ENCODE measurements at places on chromosomes 13 and 19.
A peak's percentile ranks its signal among the peaks of the same experiment; 100 is the strongest.

GRCh38 chr19:53365899-53366493 is 491 bp downstream of the ZNF525 start:
- DNase-seq, result no peak

DNA sequence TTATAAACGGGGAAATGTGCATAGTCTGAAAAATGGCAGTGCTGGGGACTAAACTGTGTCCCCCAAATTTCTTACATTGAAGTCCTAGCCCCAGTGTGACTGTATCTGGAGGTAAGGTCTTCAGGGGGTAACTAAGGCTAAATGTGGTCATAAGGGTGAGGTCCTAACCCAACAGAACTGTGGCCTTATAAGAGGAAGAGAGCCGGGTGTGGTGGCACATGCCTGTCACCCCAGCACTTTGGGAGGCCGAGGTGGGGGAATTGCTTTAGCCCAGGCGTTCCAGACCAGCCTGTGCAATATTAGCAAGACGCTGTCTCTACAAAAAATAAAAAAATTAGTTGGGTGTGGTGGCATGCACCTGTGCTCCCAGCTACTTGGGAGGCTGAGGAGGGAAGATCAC is 17.8 kb downstream of the PROZ start:
- peak; percentile 73 for DNase-seq

DNA sequence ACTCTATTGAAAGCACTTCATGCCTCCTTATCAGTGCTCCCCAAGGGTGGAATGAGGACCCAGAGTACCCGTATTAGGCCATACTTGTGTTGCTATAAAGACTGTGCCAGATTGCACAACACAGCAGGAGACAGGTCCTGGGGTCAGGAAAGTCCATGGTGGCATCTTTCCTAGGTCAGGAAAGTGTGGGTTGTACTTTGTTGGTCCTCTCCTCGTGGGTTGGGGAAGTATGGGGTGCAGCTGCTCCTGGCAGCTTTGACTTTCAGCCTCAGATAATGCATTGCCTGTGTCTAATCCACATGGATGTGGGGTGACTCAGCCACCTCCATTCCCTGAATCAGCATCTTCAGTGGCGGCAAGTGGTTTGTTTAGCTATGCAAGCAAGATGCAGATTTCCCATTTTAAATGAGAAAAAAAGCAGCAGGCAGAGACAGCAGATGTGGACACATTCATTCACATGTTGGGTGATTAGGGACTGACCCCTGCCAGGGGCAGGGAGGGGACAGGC is 8.4 kb upstream of the CYP2B6 start:
- DNase-seq, result no peak

DNA sequence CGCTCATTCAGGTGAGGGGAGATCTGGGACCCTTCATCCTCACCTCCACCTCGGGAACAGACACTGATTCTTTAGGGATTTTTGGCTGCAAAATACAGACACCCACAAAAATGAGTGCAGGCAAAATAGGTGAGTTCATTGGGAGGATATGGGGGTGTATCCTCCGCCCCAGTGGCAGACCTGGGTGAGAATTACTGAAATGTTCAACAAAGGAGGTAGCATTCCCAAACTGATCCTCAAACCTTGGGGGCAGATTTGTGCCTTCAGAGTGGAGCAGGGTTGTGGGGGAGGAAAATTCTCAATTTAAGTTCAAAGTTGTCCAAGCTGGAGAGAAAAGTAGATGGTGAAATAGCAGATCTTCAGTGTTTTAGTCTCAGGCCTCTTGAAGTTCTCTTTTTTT is 31.3 kb upstream of the SIN3B start:
- DNase-seq, result no peak

GRCh38 chr13:30510091-30510490 is 44.4 kb upstream of the HMGB1 start:
- DNase-seq, result no peak

Data from central memory CD4-positive, alpha-beta T cell (primary cell).